ENCODE measurements at places on chromosomes 6 and 20.

GRCh38 chr6:43940393-43941087 is 170.5 kb downstream of the VEGFA start:
- DNase-seq: no peak

- peak; percentile 21 for DNase-seq
Measured at GRCh38 chr6:28137505-28137981, 4.1 kb upstream of the ZKSCAN8 start.

DNA sequence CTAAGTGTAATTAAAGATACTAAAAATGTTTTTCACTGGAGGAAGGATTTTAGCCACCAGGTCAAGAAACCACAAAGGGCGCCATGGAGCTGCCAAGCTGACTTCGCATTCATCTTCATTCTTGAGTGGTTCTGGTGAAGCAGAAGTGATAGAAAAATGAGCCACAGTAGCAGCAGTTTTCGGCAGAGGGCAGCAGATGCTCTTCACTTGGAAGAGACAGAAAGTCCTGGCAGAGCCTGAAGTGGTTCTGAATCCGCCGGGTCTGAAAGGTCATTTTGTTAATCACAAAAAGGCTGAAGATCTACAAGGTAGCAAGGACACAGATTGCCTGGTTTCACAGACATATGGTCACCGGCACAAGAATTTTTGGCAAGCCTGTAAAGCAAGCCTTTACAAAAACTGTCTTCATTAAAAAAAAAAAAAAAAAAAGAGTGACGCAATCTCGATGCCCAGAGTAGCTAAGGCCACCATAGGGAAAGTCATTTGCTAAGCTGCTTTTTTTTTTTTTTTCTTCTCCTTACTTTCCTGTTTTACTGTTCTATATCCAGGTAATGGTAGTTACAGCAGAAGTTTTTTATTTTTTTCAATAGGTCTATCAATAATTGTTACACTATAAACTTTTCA is 345.1 kb upstream of the AGPAT4 start:
- DNase-seq: no peak

GRCh38 chr6:163721922-163722692 is 307.6 kb downstream of the QKI start:
- no peak for DNase-seq

DNA sequence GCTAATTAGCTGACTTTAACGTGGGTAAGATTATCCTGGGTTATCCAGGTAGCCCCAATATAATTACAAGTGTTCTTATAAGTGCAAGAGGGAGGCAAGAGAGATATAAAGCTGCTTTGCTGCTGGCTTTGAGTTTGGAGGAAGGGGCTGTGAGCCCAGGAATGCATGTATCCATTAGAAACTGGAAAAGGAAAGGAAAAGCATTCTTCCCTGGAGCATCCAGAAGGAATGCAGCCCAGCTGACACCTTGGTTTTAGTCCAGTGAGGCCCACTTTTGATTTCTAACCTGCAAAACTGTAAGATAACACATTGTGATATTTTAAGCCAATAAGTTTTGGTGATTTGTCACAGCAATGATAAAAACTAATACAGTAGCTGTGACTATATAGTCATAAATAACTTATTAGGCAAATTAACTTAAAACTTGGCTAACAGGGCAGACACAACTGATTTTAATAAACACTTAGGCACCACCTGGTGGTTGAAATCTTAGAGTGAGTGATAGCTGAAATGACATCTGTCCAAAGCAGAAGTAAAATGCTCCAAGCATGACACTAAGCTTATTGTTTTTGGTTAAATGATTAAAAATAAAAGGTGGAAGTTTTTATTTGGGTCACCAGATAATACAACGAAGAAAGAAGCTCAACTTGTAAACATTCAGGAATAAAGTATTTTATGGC is 35.6 kb downstream of the ADGRF4 start:
- peak; percentile 32 for DNase-seq

- no peak for DNase-seq
Measured at GRCh38 chr20:31711179-31712111, 11.2 kb downstream of the BCL2L1 start.

- DNase-seq: no peak
Measured at GRCh38 chr20:62156254-62156556, 12.6 kb downstream of the SS18L1 start.

GRCh38 chr20:10992731-10993130 is 318.9 kb upstream of the JAG1 start:
- DNase-seq: no peak

DNA sequence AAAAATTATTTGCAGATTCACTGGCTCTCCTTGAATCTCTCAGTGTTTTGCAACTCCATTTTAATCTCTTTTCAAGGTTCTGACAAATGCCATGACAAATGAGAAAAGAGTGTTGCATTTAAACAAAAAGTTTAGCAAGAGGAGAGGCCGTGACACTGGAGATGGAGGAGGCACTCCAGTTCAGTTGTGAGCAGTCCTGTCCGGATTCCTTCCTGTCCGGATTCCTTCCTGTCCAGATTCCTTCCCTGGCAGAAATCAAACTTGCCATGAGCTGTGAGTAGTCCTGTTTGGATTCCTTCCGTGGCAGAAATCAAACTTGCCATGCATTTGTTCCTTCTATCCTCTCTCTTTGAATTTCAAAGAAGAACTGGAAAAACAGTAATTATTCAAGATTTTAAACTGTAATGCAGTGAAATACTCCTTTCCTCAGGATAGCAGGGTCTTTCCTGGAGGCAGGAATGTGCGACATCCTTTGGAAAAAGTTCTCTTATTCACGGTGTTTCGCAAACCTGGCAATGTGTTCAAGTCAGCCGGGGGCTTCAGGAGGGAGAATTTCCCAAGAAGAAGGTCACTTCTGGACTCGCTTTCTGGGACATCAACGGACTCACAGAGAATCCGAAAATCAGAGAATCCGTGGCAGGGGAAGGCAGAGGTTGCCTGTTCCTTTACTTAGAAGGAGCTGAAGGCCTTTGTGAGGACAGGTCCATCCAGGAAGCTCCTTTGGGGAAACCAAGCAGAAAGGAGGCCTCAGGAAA is 48.7 kb upstream of the DACT2 start:
- no peak for DNase-seq

- no peak for DNase-seq
Measured at GRCh38 chr6:41072836-41073202, at the start of gene NFYA. Gene NFYA, plus strand, starts transcription at chr6:41072974. Its CDS starts 6,116 bp downstream, at chr6:41079090.

DNA sequence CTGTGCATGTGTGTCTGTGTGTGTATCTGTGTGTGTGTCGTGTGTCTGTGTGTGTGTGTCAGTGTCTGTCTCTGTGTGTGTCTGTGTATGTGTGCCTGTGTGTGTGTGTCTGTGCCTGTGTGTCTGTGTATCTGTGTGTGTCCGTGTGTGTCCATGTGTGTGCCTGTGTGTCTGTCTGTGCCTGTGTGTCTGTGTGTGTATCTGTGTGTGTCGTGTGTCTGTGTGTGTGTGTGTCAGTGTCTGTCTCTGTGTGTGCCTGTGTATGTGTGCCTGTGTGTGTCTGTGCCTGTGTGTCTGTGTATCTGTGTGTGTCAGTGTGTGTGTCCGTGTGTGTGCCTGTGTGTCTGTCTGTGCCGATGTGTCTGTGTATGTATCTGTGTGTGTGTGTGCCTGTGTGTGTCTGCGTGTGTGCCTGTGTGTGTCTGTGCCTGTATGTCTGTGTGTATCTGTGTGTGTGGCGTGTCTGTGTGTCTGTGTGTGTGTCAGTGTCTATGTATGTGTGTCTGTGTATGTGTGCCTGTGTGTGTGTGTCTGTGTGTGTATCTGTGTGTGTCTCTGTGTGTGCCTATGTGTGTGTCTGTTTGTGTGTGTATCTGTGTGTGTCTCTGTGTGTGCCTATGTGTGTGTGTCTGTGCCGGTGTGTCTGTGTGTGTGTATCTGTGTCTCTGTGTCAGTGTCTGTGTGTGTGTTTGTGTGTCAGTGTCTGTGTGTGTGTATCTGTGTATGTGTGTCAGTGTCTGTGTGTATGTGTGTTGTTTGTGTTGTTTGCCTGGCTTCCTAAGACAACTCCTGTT is 11.6 kb downstream of the SNPH start:
- no peak for DNase-seq

DNA sequence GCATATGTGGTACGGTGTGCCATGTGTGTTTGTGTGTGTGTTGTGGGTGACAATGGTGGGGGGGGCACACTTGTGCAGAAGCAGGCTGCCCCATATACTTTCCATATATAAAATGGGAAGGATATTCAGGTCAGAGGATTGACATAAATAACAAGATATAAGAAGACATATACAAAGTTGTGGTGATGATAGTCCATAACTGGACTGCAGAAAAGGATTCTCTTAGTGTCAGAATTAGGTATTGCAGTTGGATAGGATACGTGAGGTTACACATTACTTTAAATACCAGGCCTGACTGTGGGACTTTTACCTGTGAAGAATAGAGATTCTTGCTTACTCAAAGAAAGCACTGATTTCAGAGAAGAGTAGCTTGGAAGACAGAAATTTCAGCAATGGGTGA is 1260.3 kb downstream of the EPHA7 start:
- DNase-seq: no peak

DNA sequence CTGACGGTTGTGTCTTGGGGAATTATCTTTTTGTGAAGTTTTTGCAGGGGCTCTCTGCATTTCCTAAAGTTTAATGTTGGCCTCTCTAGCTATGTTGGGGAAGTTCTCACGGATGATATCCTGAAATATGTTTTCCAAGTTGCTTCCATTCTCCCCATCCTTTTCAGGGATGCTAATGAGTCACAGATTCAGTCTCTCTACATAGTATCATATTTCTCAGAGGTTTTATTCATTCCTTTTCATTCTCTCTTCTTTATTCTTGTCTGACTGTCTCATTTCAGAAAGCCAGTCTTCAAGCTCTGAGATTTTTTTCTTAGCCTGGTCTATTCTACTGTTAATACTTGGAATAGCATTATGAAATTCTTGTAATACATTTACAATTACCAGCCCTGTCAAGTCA is 61.3 kb downstream of the UNC5CL start:
- no peak for DNase-seq

- DNase-seq: peak; percentile 13
Measured at GRCh38 chr6:76708641-76709331, 636.3 kb upstream of the IMPG1 start.

Data from dermis microvascular lymphatic vessel endothelial cell (primary cell).